ENCODE measurements at places on chromosomes 2 and 18.

- no peak for DNase-seq
Observed at GRCh38 chr18:7201096-7201495, 29.8 kb upstream of the LRRC30 start.

DNA sequence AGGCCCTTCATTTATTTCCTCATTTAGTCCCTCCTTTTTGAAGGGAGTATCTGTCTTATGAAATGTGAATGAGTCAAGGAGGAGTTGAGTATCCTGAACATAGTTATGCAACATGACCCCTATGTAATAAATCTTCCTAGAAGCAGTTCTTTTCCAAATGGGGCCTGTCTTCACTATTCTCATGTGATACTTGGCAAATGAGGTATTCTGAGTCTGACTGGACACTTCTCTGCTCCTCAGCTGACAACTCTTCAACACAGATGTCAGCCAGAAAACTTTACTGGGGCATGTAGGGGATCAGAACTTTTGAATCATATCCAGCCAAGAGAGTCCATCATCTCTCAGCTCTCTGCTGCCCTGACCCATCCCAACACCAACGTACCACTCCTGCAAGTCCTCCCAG, 291.6 kb downstream of the ZNF385B start:
- DNase-seq = no peak

DNA sequence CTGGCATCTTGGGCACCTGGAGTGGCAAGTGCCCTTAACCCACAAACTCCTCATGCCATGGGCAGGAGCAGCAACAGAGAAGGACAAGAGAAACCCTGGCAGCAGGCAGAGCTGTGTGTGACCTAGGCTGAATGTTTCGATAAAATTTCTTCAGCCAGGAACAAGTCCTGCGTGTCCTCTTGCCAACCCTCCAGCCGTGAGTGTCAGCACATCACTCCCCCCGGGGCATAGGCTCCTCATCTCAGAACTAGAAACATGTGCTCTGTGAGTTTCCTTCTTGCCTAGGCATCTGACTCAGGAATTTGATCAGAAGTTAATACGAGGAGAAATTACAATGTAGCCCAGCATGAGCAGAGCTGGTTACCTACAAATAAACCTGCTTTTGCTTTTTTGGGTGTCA, 2.2 kb downstream of the ABCG8 start:
- no peak for DNase-seq

DNA sequence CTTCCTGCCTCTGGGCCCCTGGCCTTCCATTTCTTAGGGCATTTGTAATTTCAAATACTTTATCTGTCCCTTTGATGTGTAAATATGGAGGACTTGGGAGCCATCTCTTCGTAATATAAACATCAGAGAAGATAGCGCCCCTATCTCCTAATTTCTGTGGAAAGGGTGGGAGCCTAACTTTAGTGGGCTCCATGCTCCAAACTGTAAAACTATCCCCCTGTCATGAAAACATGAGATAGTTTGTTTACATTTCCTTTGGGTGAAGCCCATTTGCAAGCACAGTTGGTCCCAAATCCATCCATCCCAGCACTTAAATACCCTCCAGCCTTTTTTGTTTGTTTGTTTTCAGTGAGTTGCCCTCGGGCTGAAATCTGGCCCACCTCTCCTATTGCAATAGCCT, 782.6 kb upstream of the FSHR start:
- DNase-seq = no peak

GRCh38 chr2:129002751-129003150, 684.1 kb upstream of the HS6ST1 start:
- no peak for DNase-seq

DNA sequence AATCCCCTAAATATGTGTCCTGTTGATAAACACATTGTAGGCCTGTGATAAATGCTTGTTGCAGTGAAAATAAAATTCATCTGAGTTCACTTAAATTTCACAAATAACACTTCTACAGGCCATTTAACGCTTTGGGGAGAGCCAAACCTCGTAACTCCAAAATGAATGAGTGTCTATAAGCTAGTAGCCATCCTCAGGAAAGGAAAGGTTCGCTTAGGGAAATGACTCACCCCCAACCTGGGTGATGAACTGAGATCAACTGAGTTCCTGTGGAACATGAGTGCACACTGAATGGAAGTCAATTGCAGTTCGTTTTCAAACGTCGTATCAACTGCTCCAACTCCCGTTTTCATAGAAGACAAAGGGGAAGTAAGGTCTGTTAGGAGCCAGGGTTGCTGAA, 527.6 kb upstream of the ID2 start:
- DNase-seq = no peak

DNA sequence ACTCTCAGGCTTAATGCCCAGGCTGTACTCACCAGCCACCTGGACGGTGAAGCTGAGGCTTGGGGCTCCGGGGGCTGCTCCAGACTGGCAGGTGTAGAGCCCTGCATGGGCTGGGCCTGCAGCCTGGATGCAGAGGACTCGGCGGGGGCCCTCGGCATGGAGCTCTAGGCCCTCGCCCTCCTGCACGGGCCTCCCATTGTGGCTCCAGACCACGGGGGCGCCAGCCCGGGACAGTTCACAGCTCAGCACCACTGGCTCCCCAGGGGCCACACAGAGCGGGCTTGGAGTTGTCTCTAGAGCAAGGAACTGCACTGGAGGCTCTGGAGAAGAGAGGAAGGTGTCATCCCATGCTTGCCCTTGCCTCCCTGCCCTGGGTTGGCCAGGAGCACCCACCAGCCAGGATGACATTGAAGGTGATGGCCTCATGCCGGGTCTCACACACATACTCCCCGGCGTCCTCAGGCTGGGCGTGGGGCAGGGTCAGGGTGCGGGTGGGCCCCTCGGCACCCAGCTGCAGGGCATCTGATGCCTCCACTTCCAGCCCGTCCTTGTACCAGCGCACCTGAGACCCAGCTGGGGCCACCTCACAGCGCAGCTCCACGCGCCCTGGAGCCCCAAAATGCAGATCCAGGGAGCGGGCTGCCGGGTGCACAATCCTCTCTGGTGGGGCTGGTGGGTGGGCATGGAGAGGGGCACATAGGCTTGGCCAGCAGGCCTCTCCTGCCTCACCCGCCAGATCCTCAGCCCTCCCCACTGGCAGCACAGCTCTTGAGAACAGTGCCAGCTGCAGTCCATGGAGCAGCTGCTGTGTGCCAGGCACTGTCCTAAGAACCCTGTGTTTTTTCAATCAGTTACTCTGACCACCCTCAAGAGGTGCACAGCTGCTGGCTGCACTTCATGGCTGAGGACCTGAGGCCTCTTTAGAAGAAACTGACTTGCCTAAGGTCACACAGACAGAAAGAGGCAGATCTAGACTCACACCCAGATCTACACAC, 13.3 kb downstream of the OBSL1 start:
- no peak for DNase-seq

GRCh38 chr2:238160206-238161129, 1.7 kb downstream of the ERFE start:
- DNase-seq = no peak

Measured in effector memory CD4-positive, alpha-beta T cell (primary cell).